Activated T-cell treated with anti-CD3 and anti-CD28 coated beads, Interleukin-2, amount 50 U/mL, for 48 hours (primary cell): ENCODE measurements at places on chromosomes 6 and 20.

DNA sequence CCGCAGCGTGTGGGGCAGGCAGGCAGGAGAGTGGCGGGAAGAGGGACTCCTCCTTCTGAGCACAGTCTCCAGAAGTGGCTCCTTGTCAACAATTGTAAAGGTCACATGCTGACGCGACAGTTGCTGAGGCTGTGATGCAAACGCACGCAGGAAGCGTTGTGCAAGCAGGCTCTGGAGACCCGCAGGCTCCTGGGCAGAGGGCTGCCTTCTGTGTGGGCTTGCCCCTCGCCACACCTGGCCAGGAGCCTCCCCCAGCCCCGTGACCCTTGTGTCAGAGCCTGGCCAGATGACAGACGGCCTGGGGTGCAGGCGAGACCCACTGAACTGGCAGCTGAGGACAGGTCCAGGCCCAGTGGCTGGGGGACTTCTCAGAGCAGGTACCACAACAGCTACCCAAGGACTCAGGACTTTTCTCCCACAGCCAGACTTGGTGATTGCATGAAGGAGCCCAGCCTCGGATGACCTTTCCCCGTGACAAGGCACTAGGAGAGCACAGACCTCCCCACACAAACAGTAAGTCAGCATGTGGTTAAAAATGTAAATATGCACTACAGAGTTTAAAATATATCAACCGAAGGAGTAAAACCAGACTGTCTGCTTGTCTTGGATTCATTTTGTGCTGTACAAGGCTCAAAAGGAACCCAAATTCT is 222.1 kb upstream of the RREB1 start:
- no peak for DNase-seq

- no peak for DNase-seq
Measured at GRCh38 chr6:149999636-150000035, 25.7 kb downstream of the RAET1L start.

- no peak for DNase-seq
Measured at GRCh38 chr6:166687070-166687878, 60.2 kb upstream of the RPS6KA2 start.

GRCh38 chr6:64590965-64591675 is 955.5 kb downstream of the PHF3 start:
- no peak for DNase-seq

DNA sequence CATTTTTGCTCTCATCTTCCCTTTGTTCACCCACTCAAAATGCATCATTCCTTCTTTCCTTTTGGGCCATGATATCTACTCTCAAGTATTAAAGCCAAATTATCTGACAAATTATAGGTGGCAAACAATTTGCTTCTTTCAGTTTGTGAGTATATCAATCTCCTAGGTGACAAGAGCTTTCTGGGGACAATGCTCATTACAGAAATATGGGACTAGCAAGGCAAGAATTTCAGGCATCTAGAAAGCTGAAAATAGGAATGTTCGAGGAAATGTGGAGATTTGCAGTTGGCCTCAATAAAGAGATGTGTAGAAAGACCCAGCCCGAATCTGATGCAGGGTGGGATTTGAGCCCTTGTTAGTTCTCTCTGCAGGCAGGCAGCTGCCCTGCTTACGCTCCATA is 71.8 kb downstream of the ALDH8A1 start:
- DNase-seq = no peak

- DNase-seq = no peak
Measured at GRCh38 chr6:81633391-81633790, 119.1 kb downstream of the TENT5A start.

GRCh38 chr20:10472871-10473270 is 37.8 kb downstream of the SLX4IP start:
- no peak for DNase-seq

DNA sequence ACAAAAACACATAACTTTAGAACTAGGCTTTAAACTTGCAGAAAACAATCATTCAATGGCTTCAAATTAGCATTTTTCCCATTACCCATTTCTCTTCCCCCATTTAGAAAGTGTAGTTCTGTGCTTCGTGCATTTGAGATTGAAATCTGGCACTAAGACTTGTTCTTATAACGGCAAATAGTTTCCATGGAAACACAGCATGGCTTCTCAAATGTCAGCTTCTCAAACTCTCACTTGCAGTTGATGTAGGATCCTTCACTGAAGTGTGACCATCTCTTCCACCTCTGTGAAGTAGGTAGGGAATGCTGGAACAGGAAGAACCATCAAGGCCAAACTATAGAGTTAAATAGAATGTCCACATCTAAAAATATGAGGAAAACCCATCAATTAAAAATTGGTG is 52.2 kb downstream of the MANEA start:
- DNase-seq = no peak

DNA sequence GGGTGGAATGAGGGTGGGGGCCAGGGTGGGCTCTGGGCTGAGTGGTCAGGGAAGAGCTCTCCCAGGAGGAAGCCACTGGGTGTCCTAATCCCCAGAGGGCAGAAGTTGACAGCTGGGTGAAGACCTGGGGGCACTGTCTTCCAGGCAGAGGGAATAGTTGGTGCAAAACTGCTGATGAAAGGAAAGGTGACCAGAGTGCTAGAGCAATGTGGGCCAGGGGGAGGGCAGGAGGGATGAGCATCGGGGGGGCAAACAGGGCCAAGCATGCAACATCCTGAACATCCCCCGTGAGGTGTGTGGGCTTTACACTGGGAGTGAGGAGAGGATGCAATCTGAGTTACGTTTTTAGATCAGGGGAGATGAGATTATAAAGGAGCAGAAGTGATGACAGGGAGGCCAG is 97.8 kb downstream of the NOL4L start:
- no peak for DNase-seq

DNA sequence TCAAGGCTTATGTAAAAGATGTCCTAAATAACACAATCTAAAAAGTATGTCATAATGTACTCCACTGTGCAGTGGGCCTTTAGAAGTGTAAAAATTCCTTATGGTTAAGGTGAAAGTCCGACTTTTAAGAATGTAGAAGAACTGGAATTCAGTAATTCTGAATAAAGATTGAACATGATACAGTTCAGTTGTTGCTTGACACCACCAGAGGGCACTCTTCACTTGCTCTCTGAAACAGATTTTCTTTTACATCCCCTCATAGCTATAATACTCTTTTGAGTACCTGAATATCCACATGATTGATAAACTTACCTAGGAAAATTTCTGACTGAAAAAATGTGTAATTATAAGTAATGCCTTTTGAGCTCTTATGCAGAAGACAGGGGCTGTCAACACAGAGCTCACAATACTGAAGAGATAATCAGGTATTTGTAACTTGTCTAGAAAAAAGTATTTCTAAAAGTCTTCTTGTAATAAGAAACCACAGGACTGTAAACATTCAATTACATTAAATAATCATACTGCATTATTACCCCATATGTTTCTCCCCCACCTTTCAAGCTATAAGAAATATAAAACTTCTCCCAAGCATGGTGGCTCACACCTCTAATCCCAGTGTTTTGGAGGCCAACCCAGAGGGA is 92.1 kb downstream of the POPDC3 start:
- no peak for DNase-seq

GRCh38 chr6:87465051-87465450 is 7.7 kb upstream of the SLC35A1 start:
- no peak for DNase-seq

- no peak for DNase-seq
Measured at GRCh38 chr20:1376007-1376406, 16.8 kb downstream of the FKBP1A start.

DNA sequence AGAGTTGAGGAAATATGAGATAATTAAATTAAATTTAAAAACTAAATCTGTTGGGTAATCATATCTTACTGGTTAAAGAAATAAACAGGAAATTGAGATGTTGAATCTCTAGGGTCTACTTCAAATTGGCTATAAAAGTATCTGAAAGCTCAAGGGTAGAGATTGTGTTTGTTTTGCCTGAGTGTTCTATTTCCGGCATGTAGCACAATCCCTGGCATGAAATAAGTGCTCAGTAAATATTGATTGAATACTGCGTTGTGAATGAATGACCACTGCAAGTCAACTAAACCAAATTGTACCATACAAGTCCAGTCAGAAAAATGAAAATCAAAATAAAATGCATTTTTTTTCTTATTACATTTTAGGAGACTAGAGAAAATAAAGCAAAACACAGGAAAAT is 709.8 kb downstream of the EPM2A start:
- no peak for DNase-seq

GRCh38 chr6:47187893-47188587 is 121.7 kb downstream of the TNFRSF21 start:
- no peak for DNase-seq

DNA sequence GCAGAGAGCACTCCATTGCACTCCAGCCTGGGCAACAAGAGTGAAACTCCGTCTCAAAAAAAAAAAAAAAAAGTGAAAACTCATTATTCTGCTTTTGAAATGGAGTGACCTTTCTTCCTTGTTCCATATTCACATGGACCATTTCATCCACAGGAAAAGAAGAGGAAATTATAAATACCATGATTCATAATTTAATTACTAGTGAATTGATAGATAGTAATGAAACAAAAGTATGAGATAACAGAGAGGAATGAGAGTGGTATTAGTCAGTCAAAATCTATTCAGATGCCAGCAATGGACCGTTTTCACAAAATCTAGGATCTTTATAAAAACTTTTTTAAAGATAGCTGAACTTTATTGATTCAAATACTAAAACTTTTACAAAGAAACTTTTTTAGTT is 443.1 kb upstream of the FLRT3 start:
- no peak for DNase-seq

DNA sequence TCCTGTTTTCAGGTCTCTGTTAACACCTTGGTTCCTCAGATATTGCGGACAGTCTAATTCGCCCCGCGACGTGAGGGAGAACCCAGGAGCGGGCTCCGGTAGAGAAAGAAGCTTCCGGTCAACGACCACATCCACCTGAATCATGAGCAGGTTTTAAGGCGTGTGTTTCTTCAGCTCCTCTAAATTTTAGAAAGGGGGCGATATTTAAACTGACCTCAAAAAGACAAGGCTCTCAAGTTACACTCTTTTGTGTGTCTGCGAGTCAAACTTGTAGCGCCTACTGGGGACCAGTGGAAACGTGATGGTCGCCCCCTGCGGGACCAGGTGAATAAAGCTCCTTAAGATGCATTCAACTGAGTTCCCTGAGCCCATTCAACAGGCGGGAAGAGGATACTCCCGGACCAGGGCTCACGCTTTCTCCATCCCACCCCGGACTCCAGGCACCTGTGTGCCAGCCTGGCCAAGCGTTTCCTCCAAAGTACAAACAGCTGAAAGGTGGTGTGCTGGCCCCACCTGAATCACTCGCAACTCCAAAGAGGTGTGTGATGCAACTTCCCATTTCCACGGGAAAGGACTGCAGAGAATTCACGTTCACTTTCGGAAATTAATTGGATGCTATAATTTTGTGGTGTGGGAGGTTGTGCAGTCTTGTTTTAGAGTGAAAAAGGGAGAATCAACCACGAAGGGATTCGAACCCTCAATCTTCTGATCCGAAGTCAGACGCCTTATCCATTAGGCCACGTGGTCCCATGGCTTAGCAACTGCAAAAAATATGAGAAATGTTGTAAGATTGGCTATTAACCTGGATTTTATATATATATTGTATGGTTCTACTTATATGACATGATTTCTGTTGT is 17.0 kb downstream of the GPX5 start:
- peak; percentile 66 for DNase-seq

- DNase-seq = no peak
Measured at GRCh38 chr6:114523508-114523907, 180.7 kb upstream of the HS3ST5 start.

- DNase-seq = no peak
Measured at GRCh38 chr20:62768551-62769287, 27.6 kb upstream of the MRGBP start.

DNA sequence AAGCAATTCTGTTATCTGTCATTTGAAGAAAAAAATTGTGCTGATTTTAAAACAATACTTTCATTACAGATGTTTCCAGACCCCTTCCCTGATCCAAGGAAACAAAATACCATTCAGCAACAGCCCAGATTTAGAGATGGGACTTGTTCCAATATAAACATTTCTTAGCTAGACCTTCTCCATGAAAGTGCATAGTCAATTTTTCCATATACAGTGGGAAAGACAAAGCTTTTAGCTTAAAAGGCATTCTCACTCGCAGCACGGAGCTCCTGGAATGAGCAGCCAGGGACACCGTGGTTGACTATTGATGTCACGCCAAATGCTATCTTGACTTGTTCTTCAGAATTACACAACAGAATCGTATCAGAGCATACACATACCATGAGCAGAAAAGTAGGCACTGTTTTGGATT is 21.5 kb downstream of the LAMA4 start:
- no peak for DNase-seq

GRCh38 chr6:31305703-31306219 is 33.9 kb upstream of the HLA-C start:
- no peak for DNase-seq

- no peak for DNase-seq
Measured at GRCh38 chr6:32700391-32701040, 34.1 kb upstream of the HLA-DQB1 start.

GRCh38 chr6:6712449-6713403 is 124.2 kb downstream of the LY86 start:
- no peak for DNase-seq

DNA sequence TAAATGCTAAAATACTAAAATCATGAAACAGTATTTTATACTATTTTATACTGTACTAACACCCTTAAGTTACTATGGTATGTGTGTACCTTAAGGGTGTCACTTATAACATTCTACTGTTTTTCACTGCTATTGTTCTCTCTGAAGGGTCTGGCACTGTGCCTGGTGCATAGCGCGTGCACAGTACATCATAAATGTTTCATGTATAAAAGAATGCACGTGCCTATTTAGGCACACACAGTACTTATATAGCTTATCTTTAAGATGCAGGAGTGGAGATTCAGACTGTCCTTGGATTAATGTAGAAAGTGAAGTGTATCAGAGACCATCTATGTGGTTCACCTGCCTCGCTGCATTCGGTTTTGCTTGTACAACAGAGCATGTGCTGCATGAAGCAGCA is 64.0 kb upstream of the SGK1 start:
- no peak for DNase-seq

DNA sequence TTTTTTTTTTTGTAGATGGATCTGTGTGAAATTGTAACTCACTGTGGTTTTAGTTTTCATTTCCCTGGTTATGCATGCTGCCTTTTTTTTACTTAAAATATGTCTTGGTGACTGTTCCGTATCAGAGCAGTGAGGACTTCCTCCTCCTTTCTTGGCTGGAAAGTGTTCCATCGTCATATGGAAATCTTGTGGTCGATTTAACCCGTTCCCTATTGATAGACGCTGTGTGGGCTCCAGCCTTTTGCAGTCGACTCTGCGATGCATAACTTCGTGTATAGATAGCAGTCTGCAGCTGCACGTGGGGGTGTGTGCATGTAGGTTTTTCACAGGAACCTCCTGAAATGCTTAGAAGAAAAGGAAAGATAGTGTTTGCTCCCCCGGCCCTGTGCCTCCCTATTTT is 28.1 kb upstream of the PNPLA1 start:
- DNase-seq = no peak

DNA sequence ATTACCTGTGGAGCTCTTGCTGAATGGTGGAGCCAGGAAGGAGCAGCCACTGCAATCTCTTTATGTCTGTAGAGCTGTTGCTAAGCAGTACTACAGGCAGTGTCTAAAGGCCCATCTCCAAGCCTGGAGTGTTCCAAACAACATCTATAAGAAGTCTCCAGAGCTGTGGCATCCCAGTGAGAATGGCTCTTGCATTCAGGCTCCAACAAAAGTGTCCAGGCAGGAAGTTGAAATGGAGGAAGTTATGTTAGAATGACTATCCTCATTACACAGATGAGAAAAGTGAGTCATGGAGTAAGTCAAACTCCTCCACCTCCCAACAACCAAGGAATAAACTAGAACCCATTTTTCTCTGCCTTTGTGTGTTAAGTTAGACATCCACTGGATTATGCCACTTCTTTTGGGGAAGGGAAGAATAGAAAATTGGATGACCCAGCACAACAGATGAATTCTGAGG is 288.5 kb upstream of the STXBP5 start:
- no peak for DNase-seq

- DNase-seq = no peak
Measured at GRCh38 chr6:96104910-96105309, 89.1 kb downstream of the FUT9 start.
